ENCODE measurements at places on chromosomes 6 and 20.

DNA sequence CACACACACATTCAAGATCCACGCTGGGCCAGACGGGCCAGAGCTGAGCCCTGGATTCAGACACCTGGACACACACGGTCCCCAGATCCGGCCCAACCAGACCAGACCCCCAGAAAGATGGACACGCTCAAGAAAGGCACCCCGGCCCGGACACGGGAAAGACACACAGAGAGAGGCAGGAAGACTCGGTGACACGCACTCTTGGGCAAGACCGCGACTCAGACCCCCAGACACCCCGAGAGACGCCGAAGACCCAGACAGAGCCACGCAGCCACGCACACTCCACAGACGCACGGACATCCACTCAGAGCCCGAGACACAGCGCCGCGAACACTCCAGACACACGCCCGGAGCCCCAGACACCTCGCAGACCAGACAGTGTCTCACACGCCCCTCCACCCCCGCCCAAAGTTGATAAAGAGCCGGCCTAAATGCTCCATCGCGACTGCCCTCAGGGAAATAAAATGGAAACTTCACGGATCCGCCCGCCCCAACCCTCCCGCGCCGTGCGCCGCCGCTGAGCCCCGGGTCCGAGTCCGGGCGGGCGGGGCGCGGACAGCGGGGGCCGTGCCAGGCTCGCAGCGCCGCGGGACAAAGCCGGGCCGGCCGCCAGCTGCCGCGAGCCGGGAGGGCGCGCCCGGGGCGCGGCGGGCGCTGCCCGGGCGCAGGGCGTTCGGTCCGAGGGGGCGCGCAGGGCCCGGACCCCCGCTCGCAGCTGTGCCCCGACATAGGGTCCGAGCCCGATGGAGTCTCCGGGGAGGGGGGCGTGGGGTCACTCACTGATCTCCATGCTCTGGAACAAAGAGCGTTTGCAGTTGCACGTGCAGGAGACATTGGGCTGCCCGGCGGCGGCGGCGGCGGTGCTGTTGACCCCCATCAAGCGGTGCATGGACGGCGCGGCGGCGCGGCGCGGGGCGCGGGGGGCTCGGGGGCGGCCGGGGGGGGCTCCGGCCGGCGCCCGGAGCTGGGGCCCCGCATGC, 831 bp downstream of the PMEPA1 start:
- DNase-seq = no peak

DNA sequence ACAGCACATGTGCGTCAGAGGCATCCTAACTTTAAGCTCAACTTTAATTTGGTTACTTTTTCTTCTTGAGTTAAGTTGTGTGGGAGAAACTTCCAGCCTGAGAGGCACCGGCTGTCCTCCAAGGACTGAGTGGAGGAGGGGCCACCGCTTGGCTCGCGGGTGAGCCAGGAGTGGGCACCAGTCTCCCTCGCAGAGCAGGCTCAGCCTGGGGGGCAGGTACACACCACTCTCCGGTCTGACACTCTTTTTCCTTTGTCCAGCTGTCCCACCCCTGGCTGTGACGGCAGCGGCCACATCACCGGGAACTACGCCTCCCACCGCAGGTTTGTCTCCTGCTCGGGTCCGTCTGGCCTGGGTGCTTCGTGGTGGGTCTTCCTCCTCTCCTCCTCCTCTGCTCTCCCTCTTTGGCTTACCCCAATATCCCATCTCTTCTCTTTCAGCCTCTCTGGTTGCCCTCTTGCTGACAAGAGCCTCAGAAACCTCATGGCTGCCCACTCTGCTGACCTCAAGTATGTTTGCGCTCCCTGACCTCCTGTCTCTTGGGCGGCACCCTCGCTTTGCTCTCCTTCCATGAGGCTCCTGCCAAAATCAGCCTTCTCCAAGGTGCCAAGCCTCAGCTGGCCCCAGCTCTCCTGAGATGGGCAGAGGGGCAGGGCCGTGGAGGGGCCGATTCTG, 32.6 kb upstream of the PCMTD2 start:
- DNase-seq = no peak

GRCh38 chr6:45816674-45817297, 198.9 kb downstream of the CLIC5 start:
- DNase-seq = no peak

DNA sequence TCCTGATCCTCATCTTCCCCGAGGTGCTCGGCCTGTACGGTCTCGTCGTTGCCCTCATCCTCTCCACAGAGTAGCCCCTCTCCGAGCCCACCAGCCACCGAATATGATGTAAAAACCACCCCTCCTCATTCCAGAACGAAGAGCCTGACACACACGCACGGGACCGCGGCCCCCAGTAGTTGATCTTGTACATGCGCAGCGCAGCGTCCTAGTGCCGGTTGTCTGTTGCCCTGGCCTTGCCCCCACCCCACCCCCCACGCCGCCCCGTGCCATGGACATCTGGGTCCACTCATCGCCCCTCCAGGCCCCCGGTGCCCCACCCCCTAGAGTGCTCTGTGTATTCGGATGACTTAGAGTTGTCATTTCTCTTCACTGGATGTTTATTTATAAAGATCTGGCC, 5.2 kb upstream of the PRPH2 start:
- no peak for DNase-seq

DNA sequence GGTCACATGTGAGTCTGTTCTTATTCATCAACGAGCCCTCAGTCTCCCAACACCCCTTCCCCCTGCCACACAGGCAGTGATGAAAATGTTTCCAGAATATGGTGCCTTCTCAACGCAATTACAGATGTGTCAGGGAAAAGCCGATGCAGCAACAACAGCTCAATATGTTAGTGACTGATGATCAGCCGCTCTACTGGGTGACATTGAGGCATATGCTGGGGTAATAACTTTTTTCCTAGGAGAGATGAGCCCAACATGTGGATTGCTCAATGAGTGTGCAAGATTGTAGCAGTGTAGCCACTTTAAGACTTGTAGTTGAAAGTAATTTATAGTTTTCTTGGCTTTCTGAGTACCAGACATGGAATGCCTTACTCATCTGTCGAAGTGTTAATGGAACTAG, 49.4 kb downstream of the DTD1 start:
- DNase-seq = no peak

DNA sequence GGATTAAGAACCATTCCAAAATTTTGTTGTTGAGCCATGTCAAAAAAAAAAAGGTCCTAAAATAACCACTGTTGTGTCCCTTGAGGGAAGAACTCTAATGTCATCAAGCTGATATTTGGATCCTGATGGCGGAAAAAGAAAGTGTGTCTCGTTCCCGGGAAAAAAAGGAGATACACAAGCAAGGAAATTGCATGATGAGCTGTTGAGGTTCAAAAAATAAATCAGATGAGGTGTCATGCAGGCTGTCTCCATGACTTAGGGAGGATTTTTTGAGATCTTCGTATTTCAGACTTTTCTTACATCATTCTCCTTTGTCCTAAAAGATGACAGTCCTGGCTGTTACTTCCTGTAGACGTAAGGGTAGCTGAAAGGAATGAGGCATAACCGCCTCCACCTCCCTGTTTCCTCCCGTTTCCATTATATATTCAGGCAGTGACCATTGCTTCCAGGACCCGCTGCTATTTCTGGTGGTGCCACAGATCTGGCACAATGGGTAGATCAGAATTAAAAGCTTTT, 117.3 kb upstream of the TNFAIP3 start:
- no peak for DNase-seq

DNA sequence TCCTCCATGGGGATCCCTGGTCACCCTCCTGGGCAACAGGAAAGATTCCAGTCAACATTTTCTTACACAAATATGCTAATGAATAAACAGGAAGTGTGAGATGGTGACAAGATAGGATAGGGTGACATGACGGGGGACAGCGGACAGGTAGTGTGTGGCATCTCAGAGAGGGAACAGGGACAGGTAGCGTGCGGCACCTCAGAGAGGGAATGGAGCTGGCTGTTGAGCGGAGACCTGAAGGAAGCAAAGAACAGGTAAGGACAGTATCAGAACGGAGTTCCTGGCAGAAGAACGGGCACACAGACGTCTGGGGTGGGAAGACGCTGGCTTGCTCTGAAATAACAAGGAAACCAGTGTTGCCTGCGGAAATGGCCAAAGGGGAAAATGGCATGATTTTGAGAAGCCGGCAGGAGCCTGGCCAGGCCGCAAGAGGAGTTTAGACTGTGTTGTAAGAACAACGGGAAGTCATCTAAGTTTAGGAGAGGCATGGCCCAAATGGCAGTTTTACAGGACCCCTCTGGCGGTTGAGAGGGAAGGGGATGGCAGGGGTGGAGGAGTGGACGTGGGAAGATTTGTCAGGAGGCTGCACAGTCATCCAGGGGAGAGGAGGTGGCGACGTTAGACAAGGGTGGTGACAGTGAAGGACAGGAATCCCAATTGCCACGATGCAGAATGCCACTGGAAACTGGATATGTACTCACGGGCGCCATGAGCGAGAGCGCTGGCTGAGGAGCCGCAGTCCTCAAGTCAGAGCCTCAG, 111.6 kb downstream of the JPH2 start:
- DNase-seq = no peak

GRCh38 chr20:49969234-49969633, 13.5 kb upstream of the SNAI1 start:
- no peak for DNase-seq

GRCh38 chr20:62067547-62068260, 2.0 kb upstream of the TAF4 start:
- DNase-seq = no peak

- no peak for DNase-seq
Observed at GRCh38 chr6:30061858-30062458, 893 bp downstream of the POLR1H start.

DNA sequence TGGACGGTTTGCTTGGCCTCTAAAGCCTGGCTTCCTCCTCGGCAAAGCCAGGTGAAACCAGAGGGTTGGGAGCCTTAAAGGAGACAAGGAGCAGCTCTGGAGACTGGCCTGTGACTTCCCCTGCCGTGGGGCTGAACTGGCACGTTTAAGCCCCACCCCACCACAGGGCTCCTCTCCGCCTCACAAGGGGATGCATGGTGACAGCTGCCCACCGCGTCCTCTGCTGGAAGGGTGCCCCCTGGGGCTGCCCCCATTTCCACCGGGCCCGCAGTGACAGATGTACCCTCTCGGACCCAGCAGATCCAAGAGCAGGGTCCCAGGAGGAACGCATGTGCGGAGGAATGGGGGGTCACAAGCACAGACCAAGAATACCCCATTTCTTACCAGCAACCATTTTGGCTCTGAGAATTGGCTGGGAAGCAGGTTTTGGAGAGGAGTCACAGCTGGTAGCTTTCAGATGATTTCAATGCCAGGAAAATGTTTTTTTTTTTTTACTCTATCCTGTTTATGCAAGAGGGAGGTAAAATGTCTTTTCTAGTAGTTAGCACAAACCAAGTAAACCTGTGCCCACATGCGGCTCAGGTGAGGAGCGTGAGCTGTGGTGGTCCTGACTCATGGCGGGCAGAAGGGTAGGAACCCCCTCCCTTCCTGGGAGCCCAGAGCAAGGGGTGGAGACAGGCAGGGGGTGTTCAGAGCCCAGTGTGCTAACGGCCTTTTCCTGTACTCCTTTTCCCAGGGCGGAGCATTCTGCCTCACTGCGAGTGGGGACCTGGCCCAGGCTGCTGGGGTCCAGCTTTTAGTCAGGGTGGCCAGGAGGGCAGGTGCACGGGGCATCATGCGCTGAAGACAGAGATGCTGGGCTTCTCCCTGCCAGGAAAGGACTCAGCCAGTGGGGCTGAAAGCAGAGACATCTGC, 33.0 kb downstream of the FRMD1 start:
- no peak for DNase-seq

- DNase-seq = no peak
Observed at GRCh38 chr6:112027942-112028674, 25.8 kb upstream of the CCN6 start.

GRCh38 chr20:32706486-32706885, 32.7 kb upstream of the C20orf203 start:
- DNase-seq = no peak

- no peak for DNase-seq
Observed at GRCh38 chr20:2814076-2814475, 711 bp upstream of the C20orf141 start.

DNA sequence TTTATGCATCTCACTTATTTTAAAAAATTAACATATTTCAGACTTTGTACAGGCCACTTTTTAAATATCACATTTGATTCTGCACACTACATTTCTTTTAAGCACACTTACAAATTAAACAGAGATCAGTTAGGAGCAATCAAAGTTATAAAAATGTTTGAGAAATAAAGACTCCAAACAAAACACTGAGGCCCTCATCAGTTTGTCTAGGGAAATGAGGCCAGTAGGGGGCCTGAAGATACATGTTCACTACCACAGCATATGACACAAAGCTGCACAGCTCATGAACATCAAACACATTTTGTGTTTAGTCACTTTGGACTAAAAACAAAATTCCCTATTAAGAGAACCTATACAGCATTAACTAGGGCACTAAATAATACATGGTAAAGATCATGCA, 180.5 kb downstream of the PDE7B start:
- no peak for DNase-seq

- no peak for DNase-seq
Observed at GRCh38 chr20:7770046-7770445, 170.2 kb downstream of the HAO1 start.

- DNase-seq = no peak
Observed at GRCh38 chr20:22723659-22724058, 139.3 kb upstream of the FOXA2 start.

- no peak for DNase-seq
Observed at GRCh38 chr6:170164271-170164900, 126.5 kb downstream of the DLL1 start.

GRCh38 chr6:26065952-26066380, 21.3 kb upstream of the HFE start:
- DNase-seq = peak; percentile 51

GRCh38 chr20:49310705-49311104, 32.8 kb upstream of the ZNFX1 start:
- DNase-seq = no peak

GRCh38 chr6:111791415-111791814, 81.8 kb downstream of the FYN start:
- DNase-seq = no peak

- DNase-seq = peak; percentile 11
Observed at GRCh38 chr6:27592481-27593199, 119.7 kb upstream of the ZNF184 start.

GRCh38 chr6:44113414-44113813, 13.8 kb downstream of the MRPL14 start:
- no peak for DNase-seq

DNA sequence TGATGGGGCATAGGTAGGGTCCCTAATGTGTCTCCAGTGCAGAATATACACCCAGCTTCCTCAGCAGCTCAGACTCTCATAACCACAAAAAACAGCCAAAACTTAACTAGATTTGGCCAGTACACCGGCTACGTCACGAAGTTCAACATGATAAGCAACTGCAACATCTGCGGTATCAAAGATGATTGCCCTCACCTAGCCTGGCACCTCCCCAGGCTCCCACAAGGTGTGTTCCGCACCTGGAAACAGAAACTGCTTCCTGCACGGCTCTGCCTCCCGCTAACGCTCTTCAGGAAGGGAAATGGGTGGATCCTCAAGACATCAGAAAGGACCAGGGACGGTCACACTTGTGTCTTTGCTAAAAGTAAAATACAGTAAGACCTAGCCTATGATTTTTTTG, 9.5 kb downstream of the TXNDC5 start:
- DNase-seq = no peak

DNA sequence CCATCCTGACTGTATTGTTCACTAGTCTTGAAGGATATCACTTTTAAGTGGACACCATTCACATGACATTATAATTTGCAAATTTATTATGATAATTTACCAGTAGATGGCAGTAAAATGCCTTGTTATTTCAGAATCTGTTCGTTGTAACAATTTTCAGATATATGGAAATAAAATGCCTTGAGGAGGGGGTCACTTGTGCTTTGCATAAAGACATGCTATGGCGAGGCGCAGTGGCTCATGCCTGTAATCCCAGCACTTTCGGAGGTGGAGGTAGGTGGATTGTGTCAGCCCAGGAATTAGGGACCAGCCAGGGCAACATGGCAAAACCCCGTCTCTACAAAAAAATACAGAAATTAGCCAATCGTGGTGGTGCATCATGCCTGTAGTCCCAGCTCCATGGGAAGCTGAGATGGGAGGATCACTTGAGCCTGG, 9.0 kb upstream of the NCOA6 start:
- DNase-seq = no peak

All from stimulated activated CD4-positive, alpha-beta T cell treated with anti-CD3 and anti-CD28 coated beads, Interleukin-1b, Interleukin-23, amount 100 ng/mL, for 4 hours (primary cell).